ENCODE measurements at places on chromosomes 3 and 15.

GRCh38 chr3:107264888-107265287 is 112.4 kb upstream of the CCDC54 start:
- no peak overlapping the region for H3K4me3 ChIP-seq
- peaks cover 4% of the 10 kb centered on the region for H3K27me3 ChIP-seq
- H3K4me1 ChIP-seq: peaks cover 6% of the 10 kb centered on the region
- no peak for DNase-seq
- H3K27ac ChIP-seq: no peak overlapping the region
- H3K36me3 ChIP-seq: no peaks in the 10 kb centered on the region

GRCh38 chr3:190092250-190092649 is 28.4 kb downstream of the P3H2 start:
- H3K4me3 ChIP-seq: no peak overlapping the region
- no peaks in the 10 kb centered on the region for H3K36me3 ChIP-seq
- DNase-seq: no peak
- H3K27ac ChIP-seq: no peak overlapping the region

GRCh38 chr3:63470745-63471144 is 181.7 kb upstream of the SNTN start:
- no peak overlapping the region for H3K4me3 ChIP-seq
- no peak overlapping the region for H3K27ac ChIP-seq
- no peaks in the 10 kb centered on the region for H3K36me3 ChIP-seq

DNA sequence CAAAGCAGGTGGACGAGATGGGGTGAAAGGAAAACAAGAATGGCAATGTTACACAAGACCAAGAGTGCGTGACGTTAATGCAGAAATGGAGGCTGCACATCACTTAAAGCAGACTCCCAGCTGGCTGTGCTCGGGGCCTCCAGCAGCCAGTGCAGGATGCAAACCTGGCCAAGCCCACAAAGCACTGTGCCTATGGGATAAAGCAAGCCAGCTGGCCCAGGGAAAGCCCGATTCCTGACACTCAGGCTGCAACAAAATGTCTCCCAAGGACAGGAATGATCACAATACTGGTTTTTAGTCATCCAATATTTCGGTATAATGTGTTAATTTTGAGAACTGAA is 86.2 kb downstream of the SEC22A start:
- peaks cover 12% of the 10 kb centered on the region for H3K27me3 ChIP-seq
- no peak overlapping the region for H3K4me3 ChIP-seq
- no peak for DNase-seq
- no peaks in the 10 kb centered on the region for H3K36me3 ChIP-seq
- H3K27ac ChIP-seq: no peak overlapping the region

GRCh38 chr3:147328711-147329110 is 77.6 kb downstream of the ZIC4 start:
- no peaks in the 10 kb centered on the region for H3K27me3 ChIP-seq
- no peak for DNase-seq
- H3K27ac ChIP-seq: no peak overlapping the region
- no peaks in the 10 kb centered on the region for H3K4me1 ChIP-seq
- H3K36me3 ChIP-seq: no peaks in the 10 kb centered on the region

DNA sequence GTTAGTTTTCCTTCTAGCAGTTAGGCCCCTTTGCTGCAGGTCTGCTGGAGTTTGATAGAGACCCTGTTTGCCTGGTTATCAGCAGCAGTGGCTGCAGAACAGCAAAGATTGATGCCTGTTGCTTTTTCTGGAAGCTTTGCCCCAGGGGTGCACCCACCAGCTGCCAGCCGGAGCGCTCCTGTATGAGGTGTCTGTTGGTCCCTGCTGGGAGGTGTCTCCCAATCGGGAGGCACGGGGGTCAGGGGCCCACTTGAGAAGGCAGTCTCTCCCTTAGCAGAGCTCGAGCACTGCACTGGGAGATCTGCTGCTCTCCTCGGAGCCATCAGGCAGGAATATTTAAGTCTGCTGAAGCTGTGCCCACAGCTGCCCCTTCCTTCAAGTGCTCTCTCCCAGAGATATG is 825.3 kb upstream of the GRM7 start:
- no peaks in the 10 kb centered on the region for H3K4me1 ChIP-seq
- no peak overlapping the region for H3K27ac ChIP-seq
- no peaks in the 10 kb centered on the region for H3K36me3 ChIP-seq
- H3K27me3 ChIP-seq: no peaks in the 10 kb centered on the region

- H3K27ac ChIP-seq: peak overlapping the region; percentile 91
- peaks cover 58% of the 10 kb centered on the region for H3K4me1 ChIP-seq
- no peaks in the 10 kb centered on the region for H3K27me3 ChIP-seq
- peak; percentile 26 for DNase-seq
- H3K36me3 ChIP-seq: peaks cover 21% of the 10 kb centered on the region
Observed at GRCh38 chr15:64461721-64462162, 1.4 kb downstream of the ZNF609 start.
